SK-MEL-5 (cell line): ENCODE measurements at places on chromosomes 3 and 15. TPM values are rescaled to one million over a fixed set of nuclear protein-coding genes. Genes with fewer than 3 reads are reported as not detected.
A peak's percentile ranks its signal among the peaks of the same experiment; 100 is the strongest.

DNA sequence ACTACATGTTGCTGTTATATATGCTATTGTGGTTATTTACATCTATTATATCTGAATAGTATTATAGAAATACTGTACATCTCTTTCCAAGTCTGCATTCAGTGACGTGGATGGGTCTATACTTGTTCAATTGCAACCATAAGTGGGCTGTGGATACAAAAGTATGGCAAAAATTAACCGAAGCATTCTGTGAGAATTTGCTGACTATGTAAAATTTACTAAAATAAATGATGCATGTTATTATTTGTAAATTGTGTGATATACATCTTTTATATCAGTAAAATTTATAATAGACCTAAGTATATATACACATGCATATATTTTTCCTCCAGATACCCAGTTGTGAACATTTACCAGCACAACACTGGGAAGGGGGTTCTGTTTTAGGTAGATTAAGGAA is 215.1 kb downstream of the NECTIN3 start:
- DNase-seq, result no peak

Gene PLS1
- 7.4 and 10.5 TPM in 2 replicates for total RNA-seq

Gene MAPKBP1
- 14.7 and 15.4 TPM in 2 replicates for total RNA-seq

Gene CDC25A
- total RNA-seq, result 14.9 and 16.1 TPM in 2 replicates

DNA sequence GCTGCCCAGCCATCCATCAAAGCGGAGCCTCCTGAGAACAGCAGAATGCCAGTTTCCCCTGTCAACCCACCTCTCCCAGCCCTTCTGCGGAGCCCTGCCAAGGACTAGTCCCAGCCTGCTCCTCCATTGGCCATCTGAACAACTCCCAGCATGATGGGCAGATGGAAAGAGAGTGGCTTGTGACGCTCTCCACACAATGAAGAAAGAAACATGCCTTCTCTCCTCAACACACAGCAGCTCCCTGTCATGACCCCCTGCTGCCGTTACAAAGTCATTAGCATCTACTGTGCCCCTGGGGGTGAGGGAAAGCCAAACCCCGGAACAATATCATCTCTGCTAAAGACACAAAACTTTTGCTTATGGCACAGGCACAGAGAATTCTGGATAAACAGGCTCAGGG is 33.6 kb downstream of the MECOM start:
- no peak for DNase-seq

GRCh38 chr15:50262533-50262932 is 3.0 kb downstream of the HDC start:
- no peak for DNase-seq

DNA sequence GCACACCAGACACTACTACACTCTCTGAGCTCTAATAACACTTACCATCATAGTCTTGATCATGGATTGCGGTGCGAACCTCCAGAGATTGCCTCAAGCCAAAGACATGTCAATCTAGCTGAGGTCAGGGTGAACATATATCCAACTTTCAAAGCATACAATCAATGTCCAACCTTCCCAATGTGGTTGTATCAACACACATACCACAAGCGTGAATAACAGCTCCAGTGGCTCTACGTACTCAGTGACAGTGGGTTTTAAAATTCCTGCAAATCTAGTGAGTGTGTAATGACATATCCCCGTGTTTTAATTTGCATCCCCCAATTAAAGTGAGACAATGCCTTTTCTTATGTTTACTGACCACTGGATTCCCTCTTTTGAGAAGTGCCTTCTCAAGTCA is 29.6 kb downstream of the SFMBT1 start:
- DNase-seq, result no peak

Gene SCAMP5
- 3.4 and 5.4 TPM in 2 replicates for total RNA-seq

DNA sequence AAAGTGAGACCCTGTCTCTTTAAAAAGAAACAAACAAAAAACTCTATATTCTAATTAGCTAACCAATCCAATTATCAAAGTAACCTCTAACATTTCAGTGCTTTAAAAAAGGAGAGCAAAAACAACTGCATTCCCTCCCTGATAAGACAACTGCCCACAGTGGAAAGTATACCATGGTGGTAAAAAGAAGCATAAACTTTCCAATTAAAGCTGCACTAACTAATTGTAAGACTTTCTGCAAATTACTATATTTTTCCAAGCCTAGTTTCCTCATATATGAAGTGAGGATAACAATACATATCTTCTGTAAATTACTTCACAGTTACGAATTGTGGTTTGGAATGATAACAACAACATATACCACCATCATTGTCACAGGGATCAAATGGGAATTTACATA is 35.5 kb downstream of the STAG1 start:
- no peak for DNase-seq

- no peak for DNase-seq
Observed at GRCh38 chr3:88775026-88775690, 332.3 kb upstream of the EPHA3 start.

Gene NR1I2
- total RNA-seq, result not detected in 2 replicates

Gene GALNT15
- total RNA-seq, result 0.13 TPM in 1 of 2 replicates, not detected in the other

DNA sequence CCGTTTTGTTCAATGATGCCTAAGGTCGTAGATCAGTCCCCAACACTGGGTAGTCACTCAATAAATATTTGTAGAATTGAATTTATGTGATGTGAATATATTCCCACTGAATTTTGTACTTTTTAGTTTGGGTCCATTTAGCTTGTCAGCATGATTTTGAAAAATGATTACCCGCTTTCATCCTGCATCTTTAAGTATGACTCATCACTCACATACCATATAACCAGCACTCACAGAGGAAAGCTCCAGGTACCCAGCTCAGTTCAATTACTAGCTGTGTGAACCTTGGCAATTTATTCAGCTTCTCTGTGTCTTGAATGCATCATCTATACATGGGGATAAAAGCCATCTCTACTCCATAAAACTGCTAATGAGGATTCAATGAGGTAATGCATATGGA is 2.2 kb upstream of the MLF1 start:
- DNase-seq, result no peak

- DNase-seq, result no peak
Observed at GRCh38 chr3:175200391-175201095, 341.4 kb downstream of the NAALADL2 start.

Gene EBLN2
- total RNA-seq, result 2.1 and 3.2 TPM in 2 replicates

DNA sequence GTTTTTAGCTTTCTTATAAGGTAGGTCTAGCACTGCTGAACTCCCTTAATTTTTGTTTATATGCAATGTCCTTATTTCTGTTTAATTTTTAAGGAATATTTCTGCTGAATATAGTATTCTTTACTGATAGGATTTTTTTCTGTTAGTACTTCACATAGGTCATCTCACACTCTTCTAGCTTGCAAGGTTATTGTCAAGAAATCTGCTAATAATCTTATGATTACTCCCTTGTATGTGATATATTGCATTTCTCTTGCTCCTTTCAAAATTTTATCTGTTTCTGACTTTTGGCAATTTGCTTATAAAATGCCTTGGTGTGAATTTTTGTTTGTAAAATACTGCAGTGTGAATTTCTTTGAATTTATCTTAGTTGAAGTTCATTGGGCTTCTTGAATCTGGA is 298.4 kb downstream of the GAP43 start:
- no peak for DNase-seq

DNA sequence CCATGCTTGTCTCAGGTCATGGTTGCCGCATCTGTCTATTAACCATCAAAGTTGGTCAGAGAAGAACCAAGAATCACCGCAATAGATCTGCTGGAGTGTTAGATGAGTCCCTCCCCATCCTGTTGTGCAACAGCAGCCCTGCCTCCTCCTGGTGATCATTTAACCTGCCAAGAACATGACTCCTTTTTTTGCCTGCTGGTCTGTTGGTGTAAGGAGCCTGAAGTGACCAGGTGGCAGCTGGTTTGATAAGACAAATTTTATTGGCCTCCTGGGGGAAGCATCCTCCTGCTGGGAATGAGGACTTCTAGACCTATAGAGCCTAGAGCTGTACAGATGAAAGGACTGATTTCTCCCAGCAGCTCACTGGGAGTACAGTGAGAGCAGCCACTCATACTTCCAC is 43.5 kb upstream of the RAF1 start:
- DNase-seq, result no peak

Gene CLRN1
- not detected in 2 replicates for total RNA-seq

Gene PIGBOS1
- 17.7 and 27.7 TPM in 2 replicates for total RNA-seq

Gene RAB27A
- 96.4 and 97.7 TPM in 2 replicates for total RNA-seq

Gene TIGIT
- total RNA-seq, result not detected in 2 replicates

DNA sequence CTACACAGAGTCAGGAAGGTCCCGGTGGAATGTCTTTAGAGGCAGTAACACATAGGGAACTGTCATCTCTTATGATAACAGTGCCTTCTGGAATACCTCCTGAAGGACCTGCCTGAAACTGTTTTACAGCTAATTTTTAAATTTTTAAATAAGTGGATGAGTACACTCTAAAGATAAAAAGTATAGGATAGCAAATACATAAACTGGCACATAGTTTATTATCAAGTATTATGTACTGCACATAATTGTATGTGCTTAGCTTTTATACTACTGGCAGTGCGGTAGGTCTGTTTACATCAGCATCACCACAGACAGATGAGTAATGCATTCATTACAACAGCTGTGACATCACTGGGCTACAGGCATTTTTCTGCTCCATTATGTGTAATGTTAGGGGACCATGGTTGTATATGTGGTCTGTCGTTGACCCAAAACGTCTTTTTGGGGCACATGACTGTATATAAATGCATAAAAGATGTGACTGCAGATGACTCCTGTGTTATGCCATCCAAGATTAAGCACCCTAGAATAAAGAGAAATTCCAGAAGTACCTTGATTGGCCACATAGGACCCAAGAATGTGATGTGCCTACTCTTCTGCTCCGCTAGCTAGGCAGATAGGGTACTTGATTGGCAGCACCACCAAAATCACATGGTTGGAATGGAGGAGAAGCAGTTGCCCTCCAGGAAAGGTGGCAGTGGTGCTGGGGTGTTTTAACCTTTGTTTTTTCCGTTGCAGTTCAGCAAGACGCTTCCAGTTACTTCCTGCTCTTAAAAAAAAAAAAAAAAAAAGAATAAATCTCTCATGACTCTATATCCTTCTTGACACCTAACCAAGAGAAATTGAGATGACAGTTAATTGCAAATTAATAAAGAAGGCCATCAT is 3.3 kb downstream of the VPS8 start:
- no peak for DNase-seq

- DNase-seq, result no peak
Observed at GRCh38 chr15:31397851-31398661, 71.4 kb downstream of the KLF13 start.

GRCh38 chr3:99499235-99500158 is 138.9 kb upstream of the COL8A1 start:
- DNase-seq, result peak; percentile 61

DNA sequence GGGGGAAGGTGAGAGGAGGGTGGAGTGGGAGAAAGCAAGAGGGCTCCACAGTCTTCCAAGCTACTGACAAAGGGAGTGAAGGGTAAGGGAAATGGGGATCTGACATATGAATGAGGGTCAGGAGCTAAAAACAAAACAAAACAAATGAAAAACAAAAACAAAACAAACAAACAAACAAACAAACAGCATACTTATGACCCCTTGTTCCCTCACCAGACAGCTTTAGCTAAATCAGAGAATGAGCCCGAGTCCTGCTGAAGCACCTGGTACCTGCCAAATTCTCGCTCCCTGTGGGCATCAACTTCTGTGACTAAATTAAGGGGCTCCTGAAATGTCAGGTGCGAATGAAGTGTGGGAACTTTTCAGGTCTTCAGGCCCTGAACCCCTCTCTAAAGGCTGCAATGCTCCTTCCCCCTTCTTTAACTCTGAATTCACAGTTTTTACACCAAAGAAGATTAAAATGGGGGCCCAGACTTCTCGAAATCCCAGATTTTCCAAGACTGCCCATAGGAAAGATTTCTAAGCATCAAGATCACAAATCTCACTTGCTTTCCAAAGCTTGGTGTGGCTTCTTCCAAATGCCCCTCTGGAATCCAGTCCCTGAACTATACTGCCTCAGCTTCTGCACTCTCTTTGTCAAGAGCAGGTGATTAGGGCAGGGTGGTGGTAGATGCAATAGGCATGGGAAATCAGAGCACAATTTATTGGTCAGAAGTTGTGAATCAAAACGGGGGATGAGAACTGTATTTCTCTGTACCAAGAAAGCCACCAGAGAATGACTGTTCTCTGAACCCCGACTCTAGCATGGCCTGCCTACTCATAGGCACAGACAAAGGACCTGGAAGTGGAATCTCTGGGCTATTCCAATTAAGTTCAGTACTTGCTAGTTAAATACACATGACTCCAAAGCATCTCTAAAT is 40.9 kb downstream of the ZIC4 start:
- DNase-seq, result no peak

Gene NLGN1
- total RNA-seq, result 31.6 and 35.2 TPM in 2 replicates

DNA sequence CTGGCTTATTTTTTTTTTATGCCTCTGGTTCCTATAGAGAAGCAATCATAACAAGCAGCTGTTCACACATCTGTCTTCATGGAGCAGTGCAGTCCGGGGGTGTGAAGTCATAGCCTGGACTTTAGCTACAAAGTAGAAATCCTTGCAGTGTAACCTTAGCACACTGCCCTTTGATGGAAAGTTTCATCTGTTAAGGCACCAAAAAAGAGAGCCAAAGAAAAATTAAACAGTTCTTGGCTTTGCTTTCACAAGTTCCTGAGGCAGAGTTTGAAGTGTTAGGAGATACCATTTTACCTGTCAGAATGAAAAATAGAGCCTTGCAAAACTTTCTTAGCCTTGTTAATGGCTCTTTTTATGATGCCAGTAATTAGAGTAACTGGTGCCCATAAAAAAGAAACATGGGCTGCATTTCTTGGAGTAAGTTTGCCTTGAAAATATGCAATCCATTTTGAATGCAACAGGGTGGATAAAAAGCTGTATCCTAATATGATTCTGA is 84.1 kb downstream of the PIK3R4 start:
- DNase-seq, result no peak

GRCh38 chr15:41556677-41557076 is 2.3 kb upstream of the TYRO3 start:
- no peak for DNase-seq

GRCh38 chr3:180782195-180782984 is 103.1 kb upstream of the CCDC39 start:
- DNase-seq, result no peak

Gene C3orf20
- total RNA-seq, result not detected in 2 replicates

GRCh38 chr3:124985349-124985748 is 50.8 kb upstream of the MUC13 start:
- DNase-seq, result no peak

Gene TLR9
- total RNA-seq, result not detected in 2 replicates
